ENCODE measurements at places on chromosomes 6 and 20.
A peak's percentile ranks its signal among the peaks of the same experiment; 100 is the strongest.

DNA sequence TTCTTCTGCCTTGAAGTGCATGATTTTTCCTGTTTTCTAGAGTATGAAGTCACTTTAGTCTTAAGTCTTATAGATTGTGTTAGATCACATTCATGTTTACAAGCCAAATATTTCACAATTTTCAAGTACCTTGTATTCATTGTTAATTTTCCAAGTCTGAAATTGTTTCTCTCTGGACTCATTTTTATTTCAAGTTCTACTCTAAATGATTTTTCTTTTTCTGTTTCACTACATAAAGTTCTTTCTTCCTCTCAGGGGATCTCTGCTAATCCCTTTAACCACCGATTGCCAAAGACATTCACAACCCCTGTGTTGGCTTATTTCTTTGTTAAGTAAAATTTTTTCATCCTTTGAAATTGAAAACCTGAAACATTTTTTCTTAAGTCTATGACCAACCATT lies 805.7 kb downstream of the KIF16B start:
- no peak for DNase-seq

GRCh38 chr6:111150577-111150976 lies 63.3 kb downstream of the SLC16A10 start:
- peak; percentile 14 for DNase-seq

DNA sequence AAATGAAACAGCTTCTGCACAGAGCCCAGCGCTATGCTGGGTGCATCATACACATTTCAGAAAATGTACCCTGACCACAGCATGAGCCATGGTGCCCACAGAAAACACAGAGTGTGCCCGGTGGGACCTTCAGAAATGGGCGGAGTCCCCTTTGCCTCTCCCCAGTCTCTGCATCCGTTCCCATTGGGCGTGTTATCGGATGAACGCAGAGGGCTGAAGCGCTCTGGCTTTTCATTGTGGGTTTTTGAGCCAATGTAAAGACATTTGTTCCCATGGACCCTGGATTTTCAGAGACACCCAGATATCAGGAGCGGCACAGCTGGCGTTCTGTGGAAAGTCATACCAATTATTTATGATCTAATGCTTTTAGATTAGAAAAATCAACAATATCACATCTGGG lies 99.8 kb downstream of the DACT2 start:
- no peak for DNase-seq

- DNase-seq = no peak
Observed at GRCh38 chr6:119160911-119161310, 82.4 kb upstream of the FAM184A start.

GRCh38 chr6:134532694-134533624 lies 215.0 kb upstream of the SGK1 start:
- no peak for DNase-seq

DNA sequence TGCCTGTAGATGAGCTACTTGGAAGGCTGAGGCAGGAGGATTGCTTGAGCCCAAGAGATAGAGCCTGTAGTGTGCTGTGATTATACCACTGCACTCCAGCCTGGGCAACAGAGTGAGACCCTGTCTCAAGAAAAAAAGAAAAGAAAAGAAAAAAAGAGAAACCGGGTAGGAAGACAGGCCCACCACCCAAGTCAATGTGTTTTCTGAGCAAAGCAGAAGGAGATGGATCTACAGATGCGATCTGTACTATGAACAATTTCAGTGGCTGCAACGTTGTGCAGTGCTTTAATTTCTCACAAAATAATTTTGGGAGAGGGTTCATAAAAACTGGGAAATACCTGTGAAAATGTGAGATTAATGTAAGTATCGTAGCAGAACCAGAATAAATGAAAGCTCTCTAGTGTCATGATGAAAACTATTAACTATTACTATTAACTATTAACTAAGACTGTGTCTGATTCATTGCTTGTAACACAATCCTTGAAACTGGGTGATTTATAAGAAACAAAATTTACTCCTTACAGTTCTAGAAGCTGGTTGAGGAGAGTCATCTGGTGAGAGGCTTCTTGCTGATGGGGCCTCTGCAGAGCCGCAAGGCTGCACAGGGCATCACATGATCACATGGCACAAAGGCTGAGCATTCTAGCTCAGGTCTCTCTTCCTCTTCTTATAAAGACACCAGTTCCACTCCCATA lies 233.1 kb upstream of the ZNF217 start:
- DNase-seq = no peak

DNA sequence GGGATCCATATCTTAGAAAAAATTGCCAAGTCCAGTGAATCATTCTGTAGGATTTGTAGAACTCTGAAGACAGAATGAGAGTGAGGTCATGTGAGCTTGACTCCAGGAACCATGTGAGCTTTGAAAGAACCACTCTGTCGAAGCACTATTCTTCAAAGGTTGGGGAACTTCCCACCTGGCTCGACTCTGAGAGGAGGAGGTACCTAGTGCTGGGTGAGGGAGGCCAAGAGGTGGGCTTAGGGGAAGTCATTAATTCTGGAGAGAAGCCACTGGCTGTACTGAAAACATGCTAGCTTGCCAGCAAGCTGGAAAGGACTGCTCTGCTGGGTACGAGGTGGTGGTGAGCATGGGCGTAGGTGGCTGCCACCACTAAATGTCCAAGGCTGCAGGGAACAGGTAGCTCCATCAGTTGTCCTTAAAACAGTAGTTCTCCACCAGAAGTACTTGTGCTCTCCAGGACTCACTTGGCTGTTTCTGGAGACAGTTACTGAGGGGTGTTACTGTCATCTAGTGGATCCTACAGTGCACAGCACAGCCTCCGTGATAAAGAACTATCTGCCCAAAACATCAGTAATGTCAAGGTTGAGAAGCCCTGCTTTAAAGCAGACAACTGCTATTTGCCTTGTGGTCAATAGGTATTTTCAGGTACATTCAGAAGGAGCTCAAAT lies 34.7 kb upstream of the SYNJ2 start:
- DNase-seq = no peak

DNA sequence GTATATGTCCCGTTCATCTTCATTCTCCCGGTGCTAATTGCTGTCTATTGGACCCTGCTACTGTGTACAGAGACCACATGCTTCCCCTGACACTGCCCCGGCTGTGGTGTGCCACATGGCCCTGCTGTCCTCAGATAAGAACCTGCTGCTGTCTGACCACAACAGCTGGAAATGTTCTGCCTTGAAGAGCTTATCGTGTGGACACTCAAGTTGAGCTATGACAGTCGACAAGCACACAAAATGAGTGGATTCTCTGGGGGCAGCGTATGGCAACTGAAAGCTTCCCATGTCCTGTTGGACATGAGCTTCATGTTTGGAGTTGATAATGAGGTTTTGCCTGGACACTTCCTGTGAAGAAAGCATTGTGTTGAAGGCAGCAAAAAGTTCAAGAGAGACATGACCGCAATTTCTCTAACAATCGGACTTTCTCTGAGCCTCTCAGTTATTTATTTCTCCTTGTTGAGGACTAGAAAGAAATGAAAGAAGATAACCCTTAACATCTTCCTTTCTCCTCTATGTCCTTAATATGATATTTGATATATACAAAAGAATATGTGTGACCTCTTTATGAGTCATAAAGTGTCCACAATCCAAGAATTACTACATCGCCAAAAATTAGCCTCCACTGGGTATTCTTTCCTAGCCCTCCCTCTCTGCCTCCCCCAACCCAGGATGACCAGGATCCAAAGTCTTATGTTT lies 187.1 kb upstream of the TCF21 start:
- no peak for DNase-seq

GRCh38 chr6:53752856-53753255 lies 41.9 kb upstream of the LRRC1 start:
- DNase-seq = no peak

- no peak for DNase-seq
Observed at GRCh38 chr20:44068316-44069201, 118.4 kb downstream of the JPH2 start.

DNA sequence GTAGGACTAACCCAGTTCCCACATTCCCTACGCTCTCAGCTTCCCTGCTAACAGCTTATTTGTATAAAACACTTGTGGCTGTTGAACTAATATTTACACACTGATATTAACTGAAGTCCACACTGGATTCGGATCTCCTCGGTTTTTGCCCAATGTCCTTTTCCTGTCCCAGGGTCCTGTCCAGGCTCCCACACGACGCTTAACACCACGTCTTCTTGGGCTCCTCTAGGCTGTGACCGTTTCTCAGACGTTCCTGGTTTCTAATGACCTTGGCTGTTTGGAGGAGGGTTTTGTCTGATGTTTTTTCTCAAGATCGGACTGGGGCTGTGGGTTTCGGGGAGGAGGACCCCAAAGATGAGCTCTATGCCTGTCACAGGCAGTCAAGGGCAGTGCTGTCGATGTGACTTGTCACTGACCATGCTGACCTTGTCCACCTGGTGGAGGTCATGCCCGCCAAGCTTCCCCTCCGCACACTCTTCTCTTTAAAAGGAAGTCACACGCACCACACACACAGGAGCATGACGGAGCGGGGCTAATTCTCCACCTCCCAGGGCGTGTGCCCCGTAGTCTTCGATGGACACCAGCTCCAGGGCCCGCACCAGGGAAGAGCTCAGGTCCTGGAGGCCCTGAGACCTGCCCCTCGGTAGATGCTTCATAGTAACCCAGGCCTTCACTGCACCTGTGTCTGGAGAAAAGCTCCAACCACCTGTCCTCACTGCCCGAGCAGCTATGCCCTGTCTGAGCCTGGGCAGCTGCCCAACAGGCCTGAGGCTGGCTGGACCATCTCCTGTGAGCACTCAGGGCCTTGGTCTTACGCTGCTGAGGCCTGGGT lies 72.0 kb downstream of the TTLL2 start:
- no peak for DNase-seq

- DNase-seq = no peak
Observed at GRCh38 chr20:64021124-64021975, 14.6 kb upstream of the C20orf204 start.

DNA sequence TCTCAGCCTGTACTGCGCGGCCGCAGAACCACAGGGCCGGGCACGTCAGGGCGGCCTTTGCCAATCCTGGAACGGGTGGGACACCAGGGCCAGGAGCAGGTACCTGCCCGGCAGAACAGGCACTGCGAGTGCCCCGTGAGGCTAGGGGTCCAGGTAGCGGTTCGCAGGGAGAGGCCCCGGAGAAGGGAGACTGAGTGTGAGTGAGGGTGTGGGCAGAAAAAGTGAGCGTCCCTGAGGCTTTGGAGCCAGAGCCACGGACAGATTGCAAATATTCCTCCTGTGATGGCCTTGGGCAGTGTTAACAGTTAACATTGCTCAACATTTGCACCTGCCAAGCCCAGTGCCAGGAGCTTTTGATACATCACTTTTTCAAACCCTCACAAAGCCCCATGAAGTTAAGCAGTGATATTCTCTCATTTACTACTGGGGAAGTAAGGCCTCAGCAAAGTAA lies 491 bp downstream of the GNMT start:
- DNase-seq = no peak

- no peak for DNase-seq
Observed at GRCh38 chr6:126548300-126548699, 208.4 kb downstream of the CENPW start.

DNA sequence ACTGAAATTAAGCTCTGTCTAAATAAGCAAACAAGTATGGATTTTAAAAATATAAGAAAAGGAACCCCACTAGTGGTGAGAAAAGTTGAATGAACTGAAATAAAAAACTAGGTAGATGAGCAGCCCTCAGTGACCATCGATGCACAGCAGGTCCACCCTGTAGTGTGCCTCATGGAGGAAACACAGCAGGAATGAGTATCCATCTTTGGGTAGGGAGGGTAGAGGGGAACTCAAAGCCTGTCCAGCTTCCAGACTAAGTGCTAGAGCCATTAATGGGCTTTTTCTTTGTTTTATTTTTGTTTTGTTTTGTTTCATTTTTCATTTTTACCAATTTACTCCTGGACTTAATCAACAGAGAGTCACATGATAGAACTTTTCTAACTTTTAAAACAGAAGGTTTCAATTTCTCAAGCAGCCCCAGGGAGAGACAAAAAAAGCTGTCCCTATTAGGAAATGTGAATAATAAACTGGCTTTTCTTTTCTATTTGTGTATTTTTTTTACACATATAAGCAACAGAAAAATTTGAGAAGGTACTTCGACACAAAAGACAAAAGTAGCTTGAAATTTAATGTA lies 700.6 kb downstream of the HACE1 start:
- DNase-seq = no peak

DNA sequence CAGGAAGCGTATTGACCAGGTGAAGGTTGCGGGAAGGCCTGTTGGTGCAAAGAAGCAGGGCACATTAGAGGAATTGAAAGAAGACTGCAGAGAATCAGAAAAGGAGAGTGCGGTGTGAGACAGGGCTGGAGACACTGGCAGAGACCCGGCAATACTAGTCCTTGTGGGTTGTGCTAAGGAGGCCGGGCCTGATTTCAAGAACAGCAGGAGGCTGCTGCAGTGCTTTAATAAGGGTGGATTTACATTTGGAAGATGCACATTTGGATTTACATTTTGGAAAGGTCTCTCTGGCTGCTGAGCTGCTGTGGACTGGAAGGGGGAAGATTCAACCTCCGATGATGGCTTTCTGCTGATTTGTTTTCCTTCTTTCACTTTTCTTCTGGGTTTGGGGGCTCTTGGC lies 167.8 kb downstream of the SLC24A3 start:
- DNase-seq = no peak

DNA sequence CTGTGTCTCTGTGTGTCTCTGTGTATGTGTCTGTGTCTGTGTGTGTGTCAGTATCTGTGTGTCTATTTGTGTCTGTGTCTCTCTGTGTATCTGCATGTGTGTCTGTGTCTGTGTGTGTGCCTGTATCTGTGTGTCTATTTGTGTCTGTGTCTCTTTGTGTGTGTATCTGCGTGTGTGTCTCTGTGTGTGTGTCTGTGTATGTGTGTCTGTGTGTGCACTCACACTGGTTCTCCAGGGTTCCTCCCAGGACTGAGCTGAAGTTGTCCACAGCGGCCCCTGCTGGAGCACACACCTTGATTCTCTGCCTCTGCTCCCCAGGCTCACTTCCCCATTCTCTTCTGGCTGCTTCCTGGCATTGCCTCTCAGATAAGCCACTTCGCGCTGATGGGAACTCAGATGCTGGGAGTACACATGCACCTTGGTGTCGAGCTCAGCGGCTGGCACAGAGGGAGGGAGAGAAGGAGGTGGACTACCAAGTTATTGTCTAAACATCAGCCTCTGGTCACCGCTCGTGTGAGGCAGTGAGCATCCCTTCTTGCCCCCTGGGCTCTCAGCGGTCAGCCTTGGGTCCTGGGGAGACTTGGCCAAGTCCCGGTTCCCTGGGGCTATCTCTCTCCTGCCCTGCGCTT lies 104.9 kb upstream of the NXT1 start:
- DNase-seq = no peak

DNA sequence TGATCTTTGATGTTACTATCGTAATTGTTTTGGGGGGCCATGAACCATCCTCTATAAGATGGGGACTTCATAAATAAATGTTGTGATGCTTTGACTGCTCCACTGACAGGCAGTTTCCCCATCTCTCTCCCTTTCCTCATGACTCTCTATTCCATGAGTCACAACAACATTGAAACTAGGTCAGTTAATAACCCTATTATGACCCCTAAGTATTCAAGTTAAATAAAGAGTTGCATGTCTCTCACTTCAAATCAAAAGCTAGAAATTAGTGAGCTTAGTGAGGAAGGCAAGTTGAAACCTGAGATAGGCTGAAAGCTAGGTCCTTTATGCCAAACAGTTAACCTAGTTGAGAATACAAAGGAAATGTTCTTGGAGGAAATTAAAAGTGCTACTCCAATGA lies 491.0 kb downstream of the HAO1 start:
- no peak for DNase-seq

Data from NCI-H1694 (cell line).